ENCODE measurements at places on chromosomes 12 and 14.
A peak's percentile ranks its signal among the peaks of the same experiment; 100 is the strongest.

GRCh38 chr12:8038659-8039114, 6.2 kb downstream of the FOXJ2 start:
- peak; percentile 81 for ATAC-seq

DNA sequence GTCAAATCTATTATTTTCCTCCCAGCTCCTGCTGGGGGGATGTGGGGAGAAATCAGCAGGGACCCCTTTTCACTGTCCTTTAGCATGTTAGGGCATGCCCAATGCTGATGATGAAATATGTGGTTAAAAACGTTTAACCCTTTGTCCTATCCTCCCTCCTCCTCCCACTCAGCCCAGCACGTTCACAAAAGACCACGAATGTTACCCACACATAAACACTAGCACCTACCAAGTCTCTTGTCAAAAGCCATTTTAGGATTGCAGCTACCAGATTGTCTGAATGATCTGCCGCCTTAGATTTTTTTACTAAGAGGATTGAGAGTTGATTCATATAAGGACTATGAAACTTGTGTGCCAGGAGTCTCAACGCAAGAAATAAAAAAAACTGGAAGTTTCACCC, 70.4 kb downstream of the TBK1 start:
- no peak for ATAC-seq

- no peak for ATAC-seq
Measured at GRCh38 chr12:105067511-105068031, 16.7 kb downstream of the ALDH1L2 start.

GRCh38 chr14:103391048-103391447, 5.8 kb downstream of the MARK3 start:
- ATAC-seq: peak; percentile 46

GRCh38 chr12:22234561-22234960, 99.9 kb downstream of the ST8SIA1 start:
- ATAC-seq: peak; percentile 71

DNA sequence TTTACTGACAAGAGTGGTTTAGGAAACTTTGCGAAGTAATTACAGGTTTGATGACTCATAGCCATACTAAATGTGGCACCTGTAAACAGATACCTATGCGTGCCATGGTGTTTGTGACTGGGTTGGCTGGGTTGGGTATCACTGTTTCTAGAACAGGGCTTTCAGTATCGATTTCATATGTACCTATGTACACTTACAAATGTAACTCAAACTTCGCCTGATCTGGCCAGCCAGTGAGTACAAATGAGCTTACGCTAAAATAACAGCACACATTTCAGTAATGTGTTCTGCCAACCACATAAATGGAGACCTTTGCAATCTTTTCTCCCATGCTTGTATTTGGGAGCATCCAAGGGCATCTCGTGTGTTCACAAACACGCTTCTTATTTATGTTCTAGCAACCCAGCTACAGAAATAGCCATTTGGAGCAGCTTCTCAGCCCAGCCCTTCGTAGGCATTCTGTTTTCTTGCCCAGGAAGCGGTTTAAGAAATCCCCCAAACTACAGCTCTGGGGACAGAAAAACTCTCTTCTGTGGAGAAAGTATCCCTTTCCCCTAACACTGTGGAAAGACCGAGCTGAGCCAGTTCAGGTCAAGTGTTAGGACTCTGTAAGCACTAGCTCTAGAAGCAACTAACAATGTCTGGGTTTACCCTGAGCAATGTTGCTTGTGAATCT, 42.3 kb upstream of the MDM1 start:
- ATAC-seq: no peak

DNA sequence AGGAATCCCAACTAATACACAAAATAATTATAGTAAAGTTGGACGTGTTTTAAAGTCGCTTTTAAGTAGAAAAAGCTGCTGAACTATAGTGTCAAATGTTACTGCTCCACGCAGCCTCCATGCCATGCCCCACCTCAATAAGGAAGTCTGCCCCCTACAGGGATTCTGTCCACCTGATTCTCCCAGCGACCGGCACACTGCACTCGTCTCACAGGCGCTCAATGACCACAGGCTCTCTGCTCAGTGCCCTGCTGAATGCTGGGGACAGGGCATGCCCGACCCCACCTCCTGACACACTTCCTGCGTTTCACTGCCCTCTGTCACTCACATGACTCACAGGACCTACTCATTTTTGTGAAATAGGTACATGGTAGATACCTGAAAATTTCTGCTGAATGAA, 48.9 kb downstream of the BDKRB1 start:
- no peak for ATAC-seq

GRCh38 chr14:65164825-65165135, 62.5 kb upstream of the MAX start:
- ATAC-seq: no peak

GRCh38 chr14:50624447-50624846, 43.7 kb downstream of the SAV1 start:
- ATAC-seq: no peak

DNA sequence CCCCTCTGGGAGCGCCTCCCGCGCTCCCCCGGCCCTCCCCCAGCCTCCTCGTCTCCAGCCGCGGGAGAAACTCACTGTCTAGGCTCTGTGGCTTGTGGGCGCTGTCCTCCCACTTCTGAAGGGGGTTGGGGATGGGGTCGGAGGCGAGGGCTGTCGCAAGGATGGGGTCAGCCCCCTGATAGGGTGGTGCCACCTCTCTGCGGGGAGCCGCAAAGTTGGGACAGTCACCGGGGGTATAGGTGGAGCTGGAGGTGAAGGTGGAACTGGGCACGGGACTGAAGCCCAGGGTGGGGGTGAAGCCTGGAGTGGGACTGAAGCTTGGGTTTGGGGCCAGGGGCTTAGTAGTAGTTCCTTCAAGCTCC, 12.2 kb downstream of the TNFRSF1A start:
- ATAC-seq: no peak

GRCh38 chr12:1806301-1807086, 13.9 kb upstream of the LRTM2 start:
- no peak for ATAC-seq
